Stimulated activated CD4-positive, alpha-beta T cell treated with anti-CD3 and anti-CD28 coated beads, Interleukin-15, amount 100 ng/mL, for 48 hours (primary cell): ENCODE measurements at places on chromosomes 13 and 19.

DNA sequence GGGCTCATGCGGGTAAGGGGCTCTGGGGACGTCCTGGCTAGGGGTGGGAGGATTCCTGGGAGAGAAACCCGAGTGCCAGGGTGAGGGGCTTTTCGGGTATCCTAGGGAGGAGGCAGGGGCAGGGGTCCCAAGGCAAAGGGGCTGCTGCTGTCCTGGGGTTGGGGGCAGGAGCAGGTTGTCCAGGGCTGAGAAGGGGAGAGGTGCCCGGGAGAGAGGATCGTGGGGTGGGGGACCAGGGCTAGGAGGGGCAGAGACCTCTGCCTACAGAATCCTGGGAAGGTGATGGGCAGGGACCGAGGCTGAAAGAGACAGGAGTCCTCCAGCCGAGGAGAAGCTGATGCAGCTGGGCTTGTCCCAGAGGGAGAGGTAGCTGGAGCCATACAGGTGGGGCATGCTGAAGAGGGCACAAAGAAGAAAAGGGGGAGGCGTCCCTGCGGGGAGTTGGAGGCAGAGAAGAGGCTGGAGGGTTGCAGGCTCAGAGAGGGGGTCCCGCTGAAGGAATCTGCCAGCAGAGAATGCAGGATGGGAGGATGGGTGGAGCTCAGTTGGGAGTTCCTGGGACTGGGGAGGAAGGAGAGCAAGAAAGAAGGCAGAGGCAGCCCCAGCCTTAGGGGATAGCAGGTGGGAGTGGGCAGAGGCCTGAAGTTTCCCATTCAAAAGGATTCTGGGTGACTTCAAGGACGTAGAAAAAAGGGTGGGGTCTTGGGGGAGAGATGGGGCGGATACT is 574 bp downstream of the CYP2S1 start:
- DNase-seq, result no peak

- no peak for DNase-seq
These were observed 114.2 kb upstream of the UQCRFS1 start for GRCh38 chr19:29326849-29327840.

- DNase-seq, result no peak
These were observed 123.7 kb downstream of the KL start for GRCh38 chr13:33139780-33140535.

DNA sequence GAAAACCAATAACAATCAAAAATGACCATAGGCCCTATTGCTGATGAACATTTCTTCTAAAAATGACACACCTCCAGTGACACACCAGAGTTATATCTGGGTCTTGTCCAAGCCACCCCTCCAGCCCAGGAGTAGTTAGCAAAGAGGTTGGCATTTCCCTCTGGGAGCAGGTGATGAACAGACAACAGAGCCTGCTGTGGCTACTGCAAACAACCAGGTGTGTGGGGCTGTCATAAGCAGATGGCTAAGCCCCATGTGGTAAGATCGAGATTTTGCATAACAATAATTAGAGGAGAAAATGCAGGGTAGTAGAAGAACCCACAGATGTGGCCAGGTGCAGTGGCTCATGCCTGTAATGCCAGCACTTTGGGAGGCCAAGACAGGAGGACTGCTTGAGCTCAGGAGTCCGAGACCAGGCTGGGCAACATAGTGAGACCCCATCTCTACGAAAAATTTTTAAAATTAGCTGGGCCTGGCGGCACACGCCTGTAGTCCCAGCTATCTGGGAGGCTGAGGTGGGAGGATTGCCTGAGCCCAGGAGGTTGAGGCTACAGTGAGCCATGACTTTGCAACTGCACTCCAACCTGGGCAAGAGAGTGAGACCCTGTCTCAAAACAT is 5.0 kb downstream of the XRCC1 start:
- DNase-seq, result no peak

DNA sequence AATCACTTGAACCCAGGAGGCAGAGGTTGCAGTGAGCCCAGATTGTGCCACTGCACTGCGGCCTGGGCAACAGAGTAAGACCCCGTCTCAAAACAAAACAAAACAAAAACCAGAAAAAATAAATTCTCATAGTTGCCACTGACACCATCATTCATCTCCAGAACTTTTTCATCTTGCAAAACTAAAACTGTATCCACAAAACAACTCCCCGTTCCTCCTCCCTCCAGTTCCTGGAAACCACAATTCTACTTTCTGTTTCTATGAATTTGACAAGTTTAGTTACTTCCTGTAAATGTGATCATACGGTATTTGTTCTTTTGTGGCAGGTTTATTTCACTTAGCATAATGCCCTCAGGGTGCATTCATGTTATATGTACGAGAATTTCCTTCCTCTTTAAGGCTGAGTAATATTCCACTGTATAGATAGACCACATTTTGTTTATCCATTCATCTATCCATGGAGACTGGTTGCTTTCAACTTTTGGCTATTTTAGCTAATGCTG is 13.2 kb upstream of the ADGRE5 start:
- DNase-seq, result no peak

DNA sequence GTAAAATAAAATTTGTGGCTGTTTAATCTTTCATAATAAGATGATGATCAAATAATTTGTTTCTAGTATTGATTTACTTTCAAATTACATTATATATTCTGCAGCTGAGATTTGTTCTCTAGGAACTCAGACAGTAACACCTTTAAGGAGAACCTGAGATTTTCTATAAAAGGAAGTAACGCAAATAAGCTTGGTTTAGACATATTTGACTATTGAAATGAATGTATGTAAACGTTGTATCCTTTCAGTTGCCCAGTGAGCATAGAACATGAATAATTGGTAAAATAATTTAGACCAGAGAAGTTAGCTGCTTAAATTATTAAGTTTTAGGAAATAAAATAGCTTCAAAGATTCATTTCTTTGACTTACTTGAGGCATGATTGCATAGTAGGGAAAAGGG is 3.1 kb downstream of the CDK8 start:
- no peak for DNase-seq

DNA sequence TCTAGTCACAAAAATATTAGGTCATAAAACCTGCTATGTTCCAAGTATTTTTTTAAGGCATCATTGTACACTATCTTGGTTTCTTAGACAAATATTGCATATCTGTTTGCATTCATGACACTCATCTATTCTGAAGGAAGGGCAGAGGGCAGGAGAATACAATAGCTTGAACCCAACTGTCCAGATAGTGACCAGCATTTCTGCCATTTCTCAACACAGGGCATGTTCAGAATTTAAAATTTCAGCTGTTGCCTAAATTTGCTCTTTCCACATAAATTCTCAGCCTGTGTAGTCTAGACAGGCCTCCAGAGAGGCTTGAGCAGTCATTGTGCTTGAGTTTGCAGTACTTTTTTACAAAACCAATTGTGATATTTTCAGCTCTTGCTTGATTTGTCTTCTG is 119.5 kb downstream of the ZAR1L start:
- DNase-seq, result no peak

GRCh38 chr19:17933414-17934129 is 757 bp downstream of the CCDC124 start:
- DNase-seq, result no peak

DNA sequence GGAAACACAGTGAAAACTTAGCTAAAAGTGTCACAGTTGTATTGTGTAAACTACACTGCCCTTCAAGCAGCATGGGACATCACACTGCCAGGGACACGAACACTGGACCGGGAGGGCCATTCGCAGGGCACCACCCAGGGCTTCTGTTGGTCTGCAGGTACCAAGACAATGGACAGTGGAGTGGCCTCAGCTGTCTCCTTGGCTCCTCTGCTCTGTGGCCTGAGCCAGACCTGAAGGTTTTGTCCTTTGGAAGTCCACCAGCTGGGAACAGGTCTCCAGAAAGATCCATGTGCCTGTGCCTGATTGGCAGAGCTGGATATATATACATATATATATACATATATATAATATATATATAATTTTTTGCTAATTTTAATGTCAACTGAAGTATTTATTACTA is 149.8 kb downstream of the ZNF536 start:
- no peak for DNase-seq

- no peak for DNase-seq
These were observed 2.3 kb downstream of the RPL13A start for GRCh38 chr19:49489601-49490167.

DNA sequence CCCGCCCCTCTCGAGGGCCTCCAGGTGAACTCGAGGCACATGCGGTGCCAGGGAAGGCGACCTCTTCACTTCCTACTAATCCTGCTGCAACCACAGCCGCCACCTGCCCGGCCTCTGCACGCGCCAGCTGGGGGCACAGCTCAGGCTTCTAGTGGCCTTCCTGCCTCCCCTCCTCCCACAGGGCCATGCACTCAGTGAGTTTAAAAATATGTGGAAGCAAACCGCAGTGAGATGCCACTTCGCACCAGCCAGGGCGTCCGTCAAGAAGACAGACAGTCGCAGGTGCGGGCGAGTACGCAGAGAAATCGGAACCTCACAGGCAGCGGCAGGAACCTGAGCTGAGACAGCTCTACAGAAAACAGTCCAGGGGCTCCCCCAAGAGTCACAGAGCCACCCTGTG is 10.4 kb downstream of the LMNB2 start:
- no peak for DNase-seq

GRCh38 chr19:10602330-10603083 is 15.4 kb upstream of the AP1M2 start:
- peak; percentile 89 for DNase-seq

DNA sequence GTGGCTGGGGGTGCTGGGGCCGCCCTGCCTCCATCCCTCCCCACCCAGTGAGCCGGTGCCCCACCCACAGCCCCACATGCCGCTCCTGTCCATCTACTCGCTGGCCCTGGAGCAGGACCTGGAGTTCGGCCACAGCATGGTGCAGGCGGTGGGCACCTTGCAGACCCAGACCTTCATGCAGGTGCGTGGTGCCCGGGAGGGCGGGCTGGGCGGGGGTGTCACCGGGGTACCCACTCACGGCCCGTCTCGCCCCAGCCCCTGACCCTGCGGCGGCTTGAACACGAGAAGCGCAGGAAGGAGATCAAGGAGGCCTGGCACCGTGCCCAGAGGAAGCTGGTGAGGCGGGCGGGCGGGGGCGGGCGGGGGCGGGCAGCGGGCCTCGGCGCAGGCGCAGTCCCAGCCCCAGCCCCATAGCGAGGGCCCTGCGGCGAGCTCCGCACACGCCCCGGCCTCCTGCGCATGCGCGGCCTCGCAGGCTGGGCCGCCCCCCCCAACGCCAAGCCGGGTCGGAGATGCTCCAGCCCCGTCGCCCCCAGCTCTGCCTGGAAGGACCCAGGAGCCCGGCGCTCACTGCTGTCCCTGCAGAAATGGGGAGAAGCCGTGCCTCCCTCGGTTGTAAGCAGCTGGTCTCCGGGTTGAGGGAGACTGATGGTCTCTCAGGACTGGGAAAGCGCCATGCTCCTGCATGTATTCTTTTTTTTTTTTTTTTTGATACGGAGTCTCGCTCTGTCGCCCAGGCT is 7.7 kb downstream of the ARHGAP45 start:
- peak; percentile 68 for DNase-seq

DNA sequence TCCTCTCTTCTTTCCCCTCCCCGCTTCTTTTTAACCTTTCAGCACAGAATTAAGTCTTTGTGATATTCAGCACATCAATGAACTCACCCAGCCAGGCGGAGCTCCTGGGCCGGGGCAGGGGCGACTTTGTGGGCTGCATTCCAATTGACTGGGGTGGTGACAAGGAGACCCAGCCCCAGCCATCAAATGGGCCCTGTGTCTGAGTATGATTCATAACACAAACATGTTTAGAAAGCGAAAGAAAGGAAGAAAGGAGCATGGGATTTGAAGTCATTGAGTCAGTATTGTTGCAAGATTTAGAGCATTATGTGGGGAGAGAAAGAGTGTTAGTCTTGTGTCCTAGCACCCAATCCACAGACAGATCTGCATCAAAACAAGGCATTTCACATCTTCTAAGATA is 185.3 kb downstream of the LHFPL6 start:
- DNase-seq, result no peak

- no peak for DNase-seq
These were observed 18.9 kb upstream of the ZNRF4 start for GRCh38 chr19:5436106-5436947.

- DNase-seq, result no peak
These were observed 23.6 kb downstream of the RANBP3 start for GRCh38 chr19:5954293-5954692.

DNA sequence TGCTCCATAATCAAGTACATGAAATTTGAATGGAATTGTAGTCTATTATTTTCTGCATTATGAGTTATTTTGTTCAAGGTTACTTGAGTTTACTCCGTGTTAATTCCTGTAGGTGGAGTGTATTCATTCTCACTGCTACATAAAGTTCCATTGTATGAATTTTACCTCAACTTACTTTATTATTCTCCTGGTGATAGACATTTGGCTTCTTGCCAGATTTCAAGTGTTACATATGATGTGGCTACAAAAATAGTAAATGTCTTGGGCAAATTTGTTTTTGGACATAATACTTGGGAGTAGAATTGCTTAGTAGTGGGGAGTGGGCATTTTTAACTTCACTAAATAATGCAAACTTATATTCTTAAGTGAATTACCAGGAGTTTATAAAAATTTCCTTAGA is 328.9 kb downstream of the SHISA2 start:
- DNase-seq, result no peak

- DNase-seq, result peak; percentile 62
These were observed 7.1 kb upstream of the DPP9 start for GRCh38 chr19:4730740-4731171.
